ENCODE measurements at places on chromosomes 7 and 10.

DNA sequence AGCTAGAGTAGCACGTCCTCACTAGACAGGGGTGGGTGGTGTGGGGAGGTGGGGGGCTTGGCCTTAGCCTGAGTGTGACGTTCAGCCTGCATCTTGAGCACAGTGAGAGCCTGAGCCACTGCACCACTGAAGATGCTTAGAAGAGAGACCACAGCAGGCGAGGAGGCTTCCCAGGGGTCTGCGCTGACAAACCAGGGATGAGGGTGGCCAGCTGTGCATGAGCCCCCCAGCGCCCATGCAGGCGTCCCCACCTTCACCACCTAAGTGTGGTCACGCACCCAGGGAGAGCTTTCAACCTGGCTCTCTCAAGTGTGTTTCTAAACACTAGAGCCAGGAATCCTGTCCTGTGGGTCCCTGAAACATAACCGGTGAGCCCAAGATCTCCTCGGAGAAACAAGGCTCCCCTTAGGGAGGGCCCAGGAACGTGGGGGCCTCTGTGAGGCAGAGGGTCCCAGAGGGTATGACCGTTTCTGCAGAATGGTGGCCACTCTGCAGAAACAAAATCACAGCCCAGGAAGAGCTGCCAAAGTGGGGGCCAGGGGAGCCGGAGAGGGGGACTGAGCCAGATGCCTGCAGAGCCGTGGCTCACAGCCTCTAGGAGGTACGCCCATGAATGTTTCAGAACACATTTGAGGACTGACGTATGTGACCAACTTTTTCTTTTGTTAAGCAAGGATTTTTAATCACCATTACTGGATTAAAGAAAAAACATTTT is 85.2 kb upstream of the INSIG1 start:
- no peak for DNase-seq

- no peak for DNase-seq
These were observed 122.0 kb upstream of the AHR start for GRCh38 chr7:17176371-17177032.

- no peak for DNase-seq
These were observed 19.0 kb upstream of the SLK start for GRCh38 chr10:103947799-103948516.

- no peak for DNase-seq
These were observed 221.0 kb downstream of the AUTS2 start for GRCh38 chr7:69819333-69819705.

DNA sequence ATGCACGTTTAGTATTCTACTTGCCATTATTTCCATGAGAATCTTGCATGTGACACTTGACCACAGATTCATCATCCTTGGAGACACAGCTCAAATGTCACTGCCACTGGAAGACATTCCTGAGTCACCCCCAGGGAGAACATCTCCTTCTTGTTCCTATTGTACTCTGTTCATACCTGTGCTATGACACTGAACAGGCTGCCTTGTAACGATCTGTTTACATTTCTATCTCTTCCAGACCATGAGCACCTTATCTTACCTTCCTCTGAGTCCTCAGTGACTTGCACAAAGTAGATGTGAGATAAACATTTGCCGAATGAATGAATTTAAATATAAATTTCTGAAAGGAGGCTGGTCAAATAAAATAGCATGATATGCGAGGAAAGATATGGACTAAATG is 331.9 kb upstream of the LRRN3 start:
- DNase-seq, result no peak

- DNase-seq, result peak; percentile 75
These were observed at the start of gene GTF2I for GRCh38 chr7:74657692-74658177. GTF2I (plus strand) TSS chr7:74657718; CDS start chr7:74689129, 31,411 bp downstream.

- no peak for DNase-seq
These were observed 49.0 kb upstream of the LYZL1 start for GRCh38 chr10:29239569-29240472.

- DNase-seq, result no peak
These were observed 105.2 kb downstream of the VWC2 start for GRCh38 chr7:49878627-49879026.

DNA sequence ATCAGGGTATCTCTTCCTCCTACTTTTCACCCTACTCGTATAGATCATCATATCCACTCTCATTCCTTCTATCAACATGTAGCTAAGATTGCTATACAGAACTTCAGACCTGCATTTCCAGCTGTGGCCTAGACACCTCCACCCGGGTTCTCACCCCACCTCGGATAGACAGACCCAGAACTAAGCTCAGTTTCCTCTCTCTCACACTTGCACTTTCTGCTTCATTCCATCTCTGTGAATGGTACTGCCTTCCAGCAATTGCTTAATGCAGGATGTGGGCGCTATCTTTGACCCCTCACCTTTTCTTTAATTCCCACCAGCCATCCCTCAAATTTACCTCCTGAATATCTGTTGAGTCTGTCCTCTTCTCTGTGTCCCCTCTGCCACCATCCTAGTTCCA is 35.7 kb downstream of the AGK start:
- DNase-seq, result no peak

DNA sequence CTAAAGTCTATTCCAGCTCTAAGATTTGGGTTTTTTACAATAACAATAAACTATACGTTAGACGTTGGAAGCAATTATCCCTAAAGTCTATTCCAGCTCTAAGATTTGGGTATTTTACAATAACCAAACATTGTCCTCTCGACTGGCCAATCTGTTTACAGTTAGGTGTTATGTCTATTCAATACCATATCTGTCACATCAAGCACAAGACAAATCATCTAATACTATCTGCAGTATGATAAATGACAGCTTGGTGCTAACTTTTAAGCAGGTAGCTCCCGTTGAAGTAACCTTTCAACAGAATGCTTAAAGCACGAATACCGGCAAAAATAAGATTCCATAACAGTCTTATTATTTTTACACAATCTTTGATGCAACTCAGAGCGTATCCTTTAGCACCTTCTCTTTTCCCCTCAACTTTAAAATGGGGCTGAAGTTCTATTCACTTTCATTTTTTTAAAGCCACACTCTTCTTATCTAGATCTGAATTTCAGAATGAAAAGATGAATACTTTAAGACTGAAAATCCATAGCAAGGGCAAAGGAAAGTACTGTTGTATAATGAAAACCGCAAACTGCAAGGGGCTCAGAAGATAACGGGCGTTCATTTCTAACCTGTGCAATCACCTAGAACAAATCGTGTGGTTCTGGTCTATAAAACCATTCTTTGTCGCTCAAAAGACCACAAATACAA is 925 bp downstream of the H2AZ2 start:
- DNase-seq, result no peak

GRCh38 chr7:106523482-106523881 is 137.5 kb downstream of the CCDC71L start:
- no peak for DNase-seq

DNA sequence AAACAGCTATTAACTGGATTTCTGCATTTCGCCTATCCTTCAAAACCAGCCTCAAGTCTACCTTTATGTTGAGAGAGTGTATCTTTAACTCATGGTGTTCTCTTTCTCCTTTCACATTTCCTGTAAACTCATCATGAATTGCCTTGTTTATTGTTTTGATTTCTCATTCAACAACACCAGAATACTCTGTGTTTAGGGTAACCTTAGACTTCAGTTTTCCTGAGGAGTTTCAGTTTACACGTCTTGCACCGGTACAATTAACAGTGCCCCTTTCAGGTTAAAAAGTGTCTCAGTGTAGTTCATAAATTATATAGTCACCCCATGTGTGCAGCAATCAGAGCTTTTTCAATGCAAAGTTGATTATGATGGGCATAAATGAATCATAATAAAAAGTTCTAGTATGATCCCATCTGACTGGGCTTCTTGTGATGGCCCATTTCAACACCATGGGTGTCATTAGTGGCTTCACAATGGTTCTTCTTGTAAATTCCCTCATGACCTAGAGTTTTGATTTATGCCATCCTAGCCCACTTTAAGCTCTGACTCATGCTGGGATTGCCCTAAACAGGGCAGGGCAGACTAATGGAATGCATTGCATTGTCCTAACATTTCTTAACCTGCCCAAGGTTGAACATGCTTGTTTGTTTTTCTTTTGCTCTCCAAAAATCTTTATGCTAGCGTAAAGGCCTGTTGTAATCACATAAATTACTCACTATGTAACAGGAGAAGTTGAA is 22.0 kb downstream of the ITGB8 start:
- DNase-seq, result no peak

DNA sequence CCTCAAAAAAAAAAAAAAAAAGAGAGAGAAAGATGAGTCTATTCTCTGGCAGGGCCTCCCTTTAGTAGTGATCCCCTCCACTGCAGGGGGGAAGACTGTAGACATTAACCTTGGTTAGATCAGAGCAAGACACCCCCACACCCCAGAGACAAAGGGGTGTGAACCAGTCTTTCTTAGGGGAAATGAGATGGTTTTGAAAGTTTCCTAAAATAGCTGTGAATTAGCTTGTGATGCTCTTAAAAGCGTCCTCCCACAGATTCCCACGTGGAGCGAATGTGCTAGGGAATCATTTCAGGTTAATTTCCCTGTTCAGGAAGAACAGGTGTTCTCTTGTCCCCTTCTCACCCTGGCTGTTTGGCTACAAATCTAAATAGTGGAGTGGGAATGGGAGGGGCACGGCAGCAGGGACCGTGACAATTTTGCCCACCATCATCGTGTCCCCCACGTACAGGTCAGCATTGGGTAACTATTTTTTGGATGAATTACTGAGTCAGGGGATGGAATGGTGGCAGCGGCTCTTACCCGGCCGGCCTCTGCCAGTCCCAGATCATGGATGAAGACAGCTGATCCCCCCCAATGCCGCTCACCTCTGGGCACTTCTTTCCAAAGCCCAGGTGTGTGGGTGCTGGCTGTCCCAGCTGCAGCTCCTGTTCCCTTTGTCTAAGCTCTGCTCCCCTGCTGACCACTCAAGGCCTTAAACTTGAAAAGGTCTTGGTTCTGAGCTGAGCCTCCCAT is 152.9 kb downstream of the CCDC3 start:
- no peak for DNase-seq

GRCh38 chr7:4450483-4450882 is 231.6 kb upstream of the FOXK1 start:
- no peak for DNase-seq

- DNase-seq, result no peak
These were observed 90.4 kb upstream of the TNS3 start for GRCh38 chr7:47672271-47672791.

DNA sequence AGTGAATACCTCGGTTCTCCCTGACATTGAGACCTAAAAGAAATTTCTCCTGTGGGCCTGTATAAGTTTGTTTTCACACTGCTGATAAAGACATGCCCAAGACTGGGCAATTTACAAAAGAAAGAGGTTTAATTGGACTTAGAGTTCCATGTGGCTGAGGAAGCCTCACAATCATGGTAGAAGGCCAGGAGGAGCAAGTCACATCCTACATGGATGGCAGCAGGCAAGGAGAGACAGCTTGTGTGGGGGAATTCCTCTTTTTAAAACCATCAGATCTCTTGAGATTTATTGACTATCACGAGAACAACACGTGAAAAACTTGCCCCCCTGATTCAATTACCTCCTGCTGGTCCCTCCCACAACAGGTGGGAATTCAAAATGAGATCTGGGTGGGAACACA is 6.7 kb downstream of the TMEM72 start:
- DNase-seq, result no peak

GRCh38 chr10:65753532-65753931 is 1172.3 kb upstream of the LRRTM3 start:
- DNase-seq, result no peak

DNA sequence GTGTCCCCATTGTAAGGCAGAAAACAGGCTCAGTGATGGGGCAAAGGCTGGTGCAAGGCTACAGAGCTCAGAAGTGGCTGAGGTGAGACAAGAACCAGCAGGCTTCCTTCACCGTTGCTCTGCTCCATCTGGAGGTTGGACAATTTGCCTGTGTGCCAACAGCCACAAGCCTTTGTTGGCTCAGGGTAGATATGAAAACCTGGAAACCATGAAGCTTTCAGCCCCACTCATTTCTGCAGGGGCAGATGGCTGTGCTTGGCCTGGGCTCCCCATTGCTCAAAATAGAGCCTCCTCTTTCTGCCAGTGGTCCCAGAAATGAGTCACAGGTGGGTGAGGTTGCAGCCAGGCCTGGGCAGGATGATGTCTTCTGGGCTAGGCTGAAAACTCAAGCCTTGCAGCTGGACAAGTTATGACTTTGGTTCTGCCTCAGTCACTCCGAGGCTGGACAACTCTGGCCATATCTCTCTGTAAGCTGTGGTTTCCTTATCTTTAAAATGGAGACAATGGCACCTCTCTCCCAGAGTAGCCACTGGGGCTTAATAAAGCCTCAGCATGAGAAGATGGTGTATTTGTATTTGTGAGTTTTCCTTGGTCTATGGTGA is 12.2 kb upstream of the ZNF273 start:
- DNase-seq, result no peak

- no peak for DNase-seq
These were observed 164.6 kb downstream of the PTEN start for GRCh38 chr10:88028072-88028471.

DNA sequence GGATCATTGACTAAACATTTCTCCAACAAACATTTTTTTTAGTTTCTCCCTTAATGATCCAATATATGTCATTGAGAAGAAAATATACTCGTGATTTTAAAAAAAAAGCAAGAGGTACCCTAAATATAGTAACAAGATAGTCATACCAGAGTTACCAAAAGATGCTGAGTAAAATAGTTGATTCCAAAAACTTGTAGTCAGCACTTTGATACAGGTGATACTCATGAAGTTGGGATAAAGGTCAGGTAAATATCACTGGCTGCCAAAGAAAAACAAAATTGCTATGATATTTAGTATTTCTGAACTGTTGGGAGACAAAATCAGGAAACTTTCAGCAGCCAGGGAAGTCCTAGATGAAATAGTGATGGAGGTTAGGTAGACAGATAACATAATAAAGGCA is 225.3 kb downstream of the DYNC1I1 start:
- no peak for DNase-seq

DNA sequence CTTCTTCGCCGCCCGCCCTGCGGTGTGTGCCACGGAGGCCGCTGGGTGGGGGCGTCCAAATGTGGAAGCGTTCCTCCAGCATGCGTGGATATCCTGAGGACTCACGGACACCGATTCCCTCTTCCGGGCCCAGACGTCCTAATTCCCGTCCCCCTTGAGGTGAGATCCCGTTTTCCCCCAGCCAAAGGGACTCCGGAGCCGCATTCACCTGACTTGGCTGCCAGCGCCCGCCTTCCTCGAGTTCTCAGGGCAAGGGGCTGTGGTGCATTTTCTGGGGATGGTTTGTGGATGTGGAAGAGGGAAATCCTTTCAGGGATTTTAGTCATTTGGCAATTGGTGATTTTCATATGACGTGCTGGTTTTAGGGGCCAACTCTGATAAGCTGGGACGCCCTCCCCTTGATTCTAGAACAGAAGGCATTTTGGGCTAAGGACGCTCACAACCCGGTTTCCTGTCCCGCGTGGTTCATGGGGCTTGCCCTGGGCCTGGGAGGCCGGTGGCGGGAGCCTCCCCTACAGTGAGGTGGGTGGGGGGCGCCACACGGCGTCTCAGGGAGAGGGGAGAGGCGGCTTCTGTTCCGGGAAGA is 165.4 kb downstream of the ACTR3B start:
- no peak for DNase-seq

- no peak for DNase-seq
These were observed 210.3 kb downstream of the PTEN start for GRCh38 chr10:88073682-88074081.

GRCh38 chr10:102678068-102678400 is 33.8 kb downstream of the TRIM8 start:
- DNase-seq, result no peak
